Body of pancreas (tissue), 4 donors: ENCODE measurements at places on chromosomes 13 and 19.

- DNase-seq: peak; percentile 76
Measured at GRCh38 chr19:42246143-42246921, 3.9 kb upstream of the GSK3A start.

DNA sequence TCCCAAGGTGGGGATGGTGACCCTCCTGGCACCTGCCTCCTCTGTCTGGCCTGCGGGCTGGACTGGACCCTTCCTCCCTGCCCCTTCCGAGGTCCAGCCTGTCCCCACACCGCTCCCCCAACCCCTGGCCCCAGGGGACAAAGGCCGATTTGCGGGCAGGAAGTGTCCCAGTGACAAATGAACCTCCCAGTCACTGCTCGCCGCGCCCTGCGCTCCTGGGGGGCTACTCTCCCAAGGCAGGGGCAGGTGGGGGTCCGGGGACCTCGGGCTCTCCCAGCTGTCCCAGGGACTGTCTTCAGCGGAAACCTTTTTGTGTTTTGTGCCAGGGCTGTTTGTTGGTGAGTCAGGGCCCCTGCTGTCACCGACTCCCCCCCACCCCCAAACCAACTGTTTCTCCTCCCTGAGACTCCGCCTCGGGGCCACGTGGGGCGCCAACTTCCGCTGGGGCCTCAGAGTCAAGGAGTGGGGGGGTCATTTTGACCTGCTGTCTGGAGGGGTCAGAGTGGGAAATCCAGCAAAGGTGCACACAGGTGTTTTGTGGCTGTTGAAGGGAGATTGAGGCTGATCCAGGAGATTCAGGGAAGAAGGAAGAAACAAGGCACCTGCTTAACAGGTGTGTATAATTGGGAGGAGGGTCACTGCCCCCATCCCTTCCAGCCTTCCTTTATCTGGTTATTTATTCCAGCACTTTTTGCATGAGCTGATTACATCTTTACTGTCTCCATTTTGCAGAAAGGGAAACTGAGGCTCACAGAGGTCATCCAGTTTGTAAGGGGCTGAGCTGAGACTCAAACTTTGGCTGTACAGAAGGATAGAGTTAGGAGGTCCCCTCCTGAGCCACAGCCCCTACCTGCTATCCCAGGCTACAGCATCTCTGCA is 831 bp downstream of the PGPEP1 start:
- DNase-seq: peak; percentile 72

- DNase-seq: no peak
Measured at GRCh38 chr13:106515635-106516254, 19.7 kb downstream of the EFNB2 start.

DNA sequence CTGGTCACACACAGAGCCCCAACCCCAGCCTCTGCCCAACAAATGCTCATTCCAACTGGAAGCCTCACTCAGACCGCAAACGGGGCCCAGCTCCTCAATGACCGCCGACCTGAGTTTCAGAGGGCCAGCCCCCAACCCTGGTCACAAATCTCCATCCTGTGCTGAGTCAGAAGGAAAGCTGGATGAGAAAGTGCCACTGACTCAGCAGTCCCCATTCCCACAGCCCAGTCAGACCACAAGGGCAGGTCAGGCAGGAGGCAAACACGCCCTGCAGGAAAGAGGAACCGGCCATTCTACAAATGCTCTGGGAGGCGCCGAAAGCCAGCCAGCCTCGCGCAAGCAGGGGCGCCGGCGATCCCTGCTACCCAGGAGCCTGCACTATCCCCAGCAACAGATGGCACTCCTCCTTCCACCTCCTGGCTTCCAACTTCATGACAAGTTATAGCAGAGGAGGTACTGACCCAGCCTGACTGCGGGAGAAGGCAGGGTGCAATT is 14.1 kb upstream of the PRKD2 start:
- no peak for DNase-seq

GRCh38 chr19:38211766-38212165 is 12.3 kb downstream of the DPF1 start:
- DNase-seq: no peak

GRCh38 chr13:29791508-29791907 is 58.9 kb downstream of the UBL3 start:
- DNase-seq: no peak

- no peak for DNase-seq
Measured at GRCh38 chr19:48085904-48086864, 24.4 kb downstream of the PLA2G4C start.

- DNase-seq: no peak
Measured at GRCh38 chr19:14495672-14496028, 277 bp downstream of the GIPC1 start.

DNA sequence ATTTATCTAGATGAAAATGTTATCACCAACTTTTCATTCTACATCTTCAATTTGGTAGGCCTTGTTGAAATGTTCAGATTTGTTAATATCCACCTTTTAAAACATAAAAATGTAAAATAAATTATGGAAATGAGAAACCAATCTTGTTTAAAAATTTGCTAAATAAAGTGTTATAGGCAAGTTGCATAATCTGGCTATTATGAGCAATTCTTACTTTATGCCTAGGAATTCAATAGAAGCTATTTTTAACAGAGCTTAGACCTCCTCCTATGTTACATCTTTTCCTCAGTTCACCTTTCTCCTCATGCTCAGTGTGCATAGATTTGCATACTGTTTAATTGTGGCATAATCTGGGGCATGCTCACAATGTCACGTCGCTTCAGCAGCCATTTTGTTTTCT is 87.9 kb upstream of the POSTN start:
- DNase-seq: no peak

GRCh38 chr19:12294249-12295158 is at the start of gene ZNF44:
Gene ZNF44 (minus strand): TSS chr19:12294883. CDS start chr19:12294694, 189 bp downstream.
- DNase-seq: peak; percentile 99

GRCh38 chr19:50322234-50322633 is 6.9 kb downstream of the KCNC3 start:
- DNase-seq: no peak

DNA sequence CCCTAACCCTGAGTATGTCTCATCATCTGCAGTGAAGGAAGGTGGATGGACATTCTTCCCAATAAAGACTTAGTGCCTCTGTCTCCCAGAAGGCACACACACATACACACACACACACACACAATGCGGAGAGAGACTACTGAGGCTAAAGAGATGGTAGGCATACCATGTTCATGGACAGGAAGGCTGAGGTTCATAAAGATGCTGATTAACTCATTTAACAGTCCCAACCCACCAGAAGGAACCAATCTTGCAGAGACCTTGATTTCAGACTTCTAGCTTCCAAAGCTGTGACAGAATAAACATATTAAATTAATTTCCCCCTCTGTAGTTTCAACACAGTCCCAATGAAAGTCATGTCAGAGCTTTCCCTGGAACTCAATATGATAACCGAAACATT is 33.1 kb downstream of the ARRDC2 start:
- DNase-seq: no peak

DNA sequence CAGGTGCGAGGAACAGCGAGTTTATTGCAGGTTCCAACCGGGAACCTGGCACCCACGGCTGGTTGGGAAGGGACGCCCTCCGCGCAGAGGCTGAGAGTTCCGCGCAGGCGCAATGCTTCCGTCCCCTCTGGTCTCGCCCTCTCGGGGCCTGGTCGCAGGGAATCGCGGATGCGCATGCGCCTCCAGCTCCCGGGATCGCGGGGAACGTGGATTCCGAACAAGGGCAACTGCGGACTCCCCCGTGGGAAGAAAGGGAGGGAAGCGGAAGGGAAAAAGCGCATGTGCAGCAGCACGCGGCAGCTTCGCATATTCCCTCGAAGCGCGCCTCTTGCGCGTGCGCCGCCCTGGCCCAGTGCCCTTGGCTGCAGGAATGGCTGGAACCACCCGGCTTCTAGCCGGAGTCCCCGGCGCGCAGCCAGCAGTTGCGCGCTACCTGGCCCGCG is 1.1 kb downstream of the TSSK6 start:
- DNase-seq: peak; percentile 36

DNA sequence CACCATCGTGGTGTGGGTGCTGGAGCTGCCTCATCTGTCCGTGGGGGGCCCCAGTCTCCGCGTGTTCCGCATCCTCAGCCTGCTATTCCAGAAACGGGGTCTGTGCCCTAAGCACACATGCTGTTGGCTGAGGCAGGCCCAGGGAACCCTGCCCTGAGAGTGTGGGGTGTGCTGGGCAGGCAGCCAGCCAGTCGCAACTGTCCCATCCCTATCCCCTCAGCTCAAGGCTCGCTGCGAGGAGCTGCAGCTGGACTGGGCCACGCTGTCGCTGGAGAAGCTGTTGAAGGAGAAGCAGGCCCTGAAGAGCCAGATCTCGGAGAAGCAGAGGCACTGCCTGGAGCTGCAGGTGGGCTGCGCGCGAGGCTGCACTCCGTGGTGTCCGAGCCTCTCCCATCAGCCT is 21.9 kb downstream of the PLEKHJ1 start:
- DNase-seq: no peak

- no peak for DNase-seq
Measured at GRCh38 chr19:50000038-50000840, 24.9 kb downstream of the VRK3 start.

GRCh38 chr13:28513745-28514144 is 18.8 kb upstream of the FLT1 start:
- no peak for DNase-seq

GRCh38 chr19:6067975-6068374 is 42.3 kb downstream of the RFX2 start:
- DNase-seq: no peak

GRCh38 chr19:28605501-28606268 is 607.3 kb downstream of the UQCRFS1 start:
- no peak for DNase-seq
